ENCODE measurements at places on chromosomes 16 and 17.

DNA sequence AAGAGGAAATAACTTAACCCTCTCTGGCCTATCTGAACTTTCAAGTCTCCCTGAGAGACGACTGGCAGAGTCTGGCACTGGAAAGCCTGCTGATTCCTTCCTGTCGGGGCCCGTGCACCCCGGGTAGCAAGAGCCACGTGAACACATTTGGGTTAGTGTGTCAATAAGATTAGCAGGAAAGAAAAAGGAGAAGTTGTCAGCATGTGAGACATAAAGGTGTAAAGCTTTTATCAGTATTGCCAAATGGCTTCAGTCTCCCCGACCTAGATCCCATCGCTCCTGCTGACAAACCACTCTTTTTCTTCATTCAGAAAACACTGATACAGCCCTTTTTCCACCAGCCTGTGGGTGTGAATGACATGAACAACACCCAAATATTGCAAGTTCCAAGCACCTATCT is 74.4 kb downstream of the CCT6B start:
- no peak for DNase-seq

DNA sequence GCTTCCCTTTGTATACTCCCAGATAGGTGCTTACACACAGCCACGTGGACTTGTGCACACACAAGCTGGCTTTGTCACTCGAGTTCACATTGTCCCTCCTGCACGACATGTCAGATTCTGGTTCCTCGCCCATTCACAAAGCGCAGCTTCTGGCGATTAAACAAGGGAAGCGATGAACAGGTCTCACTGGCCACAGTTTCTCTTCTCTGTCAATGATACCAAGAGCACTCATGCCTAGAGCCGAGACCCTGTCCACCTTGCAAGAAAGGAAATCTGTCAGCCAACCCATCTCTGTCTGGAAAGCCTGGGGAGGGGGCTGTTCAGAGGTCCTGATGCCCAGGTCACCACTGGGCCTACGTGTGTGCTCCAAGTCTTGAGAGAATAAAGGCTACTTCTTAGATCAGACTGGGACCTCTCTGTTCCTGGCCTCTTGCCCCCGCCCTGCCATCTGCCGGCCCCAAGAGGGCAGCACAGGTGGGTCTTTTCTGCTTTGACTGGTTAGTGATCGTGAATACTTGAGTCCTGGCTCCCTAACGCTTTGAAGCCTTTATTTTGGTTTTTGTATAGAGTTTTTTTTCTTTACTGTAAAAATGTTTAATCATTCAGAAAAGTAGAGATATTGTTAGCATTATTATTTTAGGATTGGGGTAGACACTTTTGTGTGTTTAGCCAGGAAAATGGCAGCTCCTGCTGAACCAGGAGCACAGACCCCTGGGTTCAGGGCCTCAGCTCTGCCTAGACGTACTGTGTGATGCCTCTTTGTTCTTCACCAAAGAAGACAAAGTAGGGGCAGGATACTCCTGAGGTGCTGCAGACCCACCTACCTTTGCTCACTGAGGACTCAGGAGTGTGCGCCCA is 104.7 kb downstream of the MRM1 start:
- DNase-seq, result peak; percentile 20

DNA sequence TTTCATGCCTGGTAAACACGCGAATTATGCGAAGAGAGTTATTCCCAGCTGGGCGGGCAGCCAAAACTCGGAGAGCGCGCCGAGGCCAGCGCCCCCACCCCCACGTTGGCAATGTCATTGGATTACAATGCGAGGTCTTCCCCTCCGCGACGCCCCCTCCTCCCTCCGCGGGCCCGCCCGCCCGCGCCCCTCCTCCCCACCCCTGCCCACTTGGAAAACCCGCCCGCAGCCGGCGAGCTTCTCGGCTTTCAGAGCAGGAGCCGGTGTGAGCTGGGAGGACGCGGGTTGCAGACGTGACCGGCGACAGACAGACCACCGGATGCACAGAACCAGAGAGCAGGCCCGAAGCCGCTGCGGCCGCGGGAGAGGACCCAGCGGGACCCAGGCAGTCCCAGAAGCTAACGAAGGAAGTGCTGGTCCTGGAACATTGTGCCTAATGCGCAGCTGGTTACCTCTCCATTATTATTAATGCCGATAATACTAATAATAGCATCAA is 4.0 kb downstream of the NOG start:
- DNase-seq, result no peak

- no peak for DNase-seq
Observed at GRCh38 chr17:58384897-58385296, 32.4 kb downstream of the RNF43 start.

DNA sequence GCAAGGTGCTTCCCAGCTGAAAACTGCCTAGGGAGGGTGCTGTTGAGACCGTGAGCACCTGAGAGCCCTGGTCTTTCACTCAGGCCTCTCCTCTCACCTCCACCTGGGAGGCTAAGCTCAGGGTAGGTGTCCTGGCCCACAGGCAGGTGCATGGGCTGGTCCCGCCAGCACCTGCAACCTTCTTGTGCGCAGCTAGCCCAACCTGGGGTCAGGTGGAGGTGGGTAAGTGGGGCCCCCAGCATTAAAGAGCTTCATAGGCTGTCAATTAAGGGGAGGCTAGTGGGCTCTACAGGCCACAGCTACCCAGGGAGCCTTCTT is 8.7 kb downstream of the ADCY7 start:
- no peak for DNase-seq

- no peak for DNase-seq
Observed at GRCh38 chr16:77786186-77786847, 2.0 kb upstream of the VAT1L start.

Data from NCI-H2107 (cell line).